ENCODE measurements at places on chromosomes 5 and 9. TPM values are rescaled to one million over a fixed set of nuclear protein-coding genes. Genes with fewer than 3 reads are reported as not detected.
A peak's percentile ranks its signal among the peaks of the same experiment; 100 is the strongest.

Gene GLDC
- total RNA-seq, result 1.1 TPM

Gene PCDHGC3
- total RNA-seq, result 15.4 TPM

Gene GLRA1
- total RNA-seq, result 3.6 TPM

DNA sequence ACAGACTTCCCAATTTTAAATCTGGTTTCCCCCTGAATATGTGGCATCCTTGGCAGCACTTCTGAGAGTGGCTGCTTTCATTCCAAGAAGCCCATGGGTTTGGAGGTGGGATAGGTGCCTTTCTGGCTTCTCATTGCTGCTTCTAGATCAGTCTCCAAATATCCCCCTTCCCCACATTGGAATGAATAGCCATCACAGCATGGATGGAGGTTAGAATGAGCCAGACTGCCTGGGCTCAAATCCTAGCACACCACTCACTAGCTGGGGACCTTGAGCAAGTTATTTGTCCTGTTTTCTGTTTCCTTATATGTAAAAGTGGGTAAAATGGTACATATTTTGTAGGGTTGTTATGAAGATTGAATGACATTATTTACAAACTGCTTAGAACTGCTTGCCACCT is 13.8 kb upstream of the IL13 start:
- no peak for ATAC-seq

DNA sequence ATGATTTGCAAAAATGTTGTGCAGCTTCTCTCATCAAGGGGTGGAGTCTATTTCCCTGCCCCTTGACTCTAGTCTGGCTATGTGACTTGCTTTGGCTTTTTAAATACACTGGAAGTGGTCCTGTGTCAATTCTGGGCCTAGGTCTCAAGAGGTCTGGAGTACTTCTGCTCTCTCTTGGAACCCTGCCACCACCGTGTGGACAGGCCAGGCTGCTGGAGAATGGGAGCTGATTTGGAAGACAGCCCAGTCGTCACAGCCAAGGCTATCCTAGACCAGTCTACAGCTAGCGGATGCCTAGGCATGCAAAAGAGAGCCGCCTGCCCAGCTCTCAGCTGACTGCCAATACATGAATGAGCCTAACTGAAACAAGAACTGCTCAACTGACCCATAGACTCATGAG is 56.7 kb upstream of the CLINT1 start:
- ATAC-seq, result peak; percentile 60

GRCh38 chr9:23551311-23551721 is 274.7 kb downstream of the ELAVL2 start:
- ATAC-seq, result peak; percentile 97
